ENCODE measurements at places on chromosomes 7 and 10. TPM values are rescaled to one million over a fixed set of nuclear protein-coding genes. Genes with fewer than 3 reads are reported as not detected.

The ACTL6B gene
- 0.43 TPM for total RNA-seq

The MORN4 gene
- total RNA-seq, result not detected

DNA sequence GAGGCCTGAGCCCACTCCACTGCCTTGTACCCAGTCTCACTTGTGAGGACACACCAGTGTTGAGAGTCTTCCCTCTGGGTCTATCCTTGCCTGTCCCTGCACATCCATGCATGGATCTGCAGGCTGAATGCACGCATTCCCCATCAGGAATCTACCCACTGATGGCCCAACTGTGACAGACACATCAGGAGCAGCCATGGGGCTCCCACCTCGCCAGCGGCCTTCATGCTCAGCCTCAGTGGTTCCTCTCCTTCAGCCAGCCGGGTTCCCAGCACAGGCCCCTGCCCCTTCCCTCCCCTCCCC, 21.3 kb downstream of the ANTXRL start:
- peak; percentile 20 for DNase-seq

The HOXA6 gene
- 12.7 TPM for total RNA-seq

GRCh38 chr10:86254081-86254480, 112.5 kb downstream of the GRID1 start:
- no peak for DNase-seq

The SPDYE8 gene
- not detected for total RNA-seq

DNA sequence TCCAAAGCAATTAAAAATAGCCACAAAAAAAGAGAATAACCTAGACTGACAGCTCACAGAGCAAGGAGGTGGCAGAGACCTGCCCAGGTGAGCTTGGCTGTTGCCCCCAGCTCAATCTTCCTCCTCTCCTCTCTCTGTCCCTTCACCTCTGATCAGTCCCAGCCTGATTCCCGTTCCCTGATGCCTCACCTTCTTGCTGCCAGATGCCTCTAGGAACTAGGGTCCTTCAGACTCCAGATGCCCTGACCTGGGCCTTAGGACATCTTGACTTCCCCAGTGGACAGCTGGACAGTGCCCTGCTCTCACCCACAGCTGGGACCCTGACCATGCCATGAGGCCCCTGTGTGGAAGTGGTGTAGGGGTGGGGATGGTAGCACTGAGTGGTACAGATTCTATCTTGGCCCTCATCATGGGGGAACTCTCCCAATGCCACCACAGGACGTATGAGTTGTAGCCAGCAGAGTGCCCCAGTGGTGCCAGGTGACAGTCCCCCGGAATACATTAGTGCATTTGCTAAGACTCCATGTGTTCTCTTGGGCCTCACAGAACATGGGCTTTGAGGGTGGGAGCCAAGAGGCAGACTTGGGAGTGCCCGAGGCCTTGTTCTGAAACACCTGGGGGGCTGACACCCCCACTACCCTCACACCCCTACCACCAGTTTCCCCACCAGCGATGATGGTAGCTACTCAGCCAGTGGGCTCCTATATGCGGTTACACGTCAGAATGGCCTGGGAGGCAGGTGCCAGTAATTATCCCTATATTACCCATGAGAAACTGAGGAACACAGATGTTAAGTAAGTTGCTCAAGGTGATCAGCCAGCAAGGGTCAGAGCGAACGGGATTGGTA, 2.0 kb downstream of the DEPP1 start:
- DNase-seq, result no peak

GRCh38 chr10:72682638-72683037, 9.3 kb upstream of the MCU start:
- no peak for DNase-seq

DNA sequence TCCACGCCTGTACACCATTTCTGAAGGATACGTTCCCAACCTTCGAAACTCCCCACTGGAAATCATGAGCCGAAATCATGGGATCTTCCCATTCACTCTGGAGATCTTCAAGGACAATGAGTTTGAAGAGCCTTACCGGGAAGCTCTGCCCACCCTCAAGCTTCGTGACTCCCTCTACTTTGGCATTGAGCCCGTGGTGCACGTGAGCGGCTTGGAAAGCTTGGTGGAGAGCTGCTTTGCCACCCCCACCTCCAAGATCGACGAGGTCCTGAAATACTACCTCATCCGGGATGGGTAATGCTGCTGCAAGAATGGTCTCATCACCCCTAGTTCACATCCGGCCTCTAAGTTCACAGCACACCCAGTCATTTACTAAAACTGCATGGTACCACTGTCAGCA, 30.3 kb downstream of the PLA2G12B start:
- no peak for DNase-seq

GRCh38 chr10:91146146-91146545, 74.3 kb upstream of the PCGF5 start:
- DNase-seq, result no peak

The KAZALD1 gene
- not detected for total RNA-seq

All from stomach (tissue), 19 donors.